ENCODE measurements at places on chromosomes 12 and 14.

GRCh38 chr14:71365361-71365760 is 458.1 kb downstream of the PCNX1 start:
- no peak for DNase-seq

DNA sequence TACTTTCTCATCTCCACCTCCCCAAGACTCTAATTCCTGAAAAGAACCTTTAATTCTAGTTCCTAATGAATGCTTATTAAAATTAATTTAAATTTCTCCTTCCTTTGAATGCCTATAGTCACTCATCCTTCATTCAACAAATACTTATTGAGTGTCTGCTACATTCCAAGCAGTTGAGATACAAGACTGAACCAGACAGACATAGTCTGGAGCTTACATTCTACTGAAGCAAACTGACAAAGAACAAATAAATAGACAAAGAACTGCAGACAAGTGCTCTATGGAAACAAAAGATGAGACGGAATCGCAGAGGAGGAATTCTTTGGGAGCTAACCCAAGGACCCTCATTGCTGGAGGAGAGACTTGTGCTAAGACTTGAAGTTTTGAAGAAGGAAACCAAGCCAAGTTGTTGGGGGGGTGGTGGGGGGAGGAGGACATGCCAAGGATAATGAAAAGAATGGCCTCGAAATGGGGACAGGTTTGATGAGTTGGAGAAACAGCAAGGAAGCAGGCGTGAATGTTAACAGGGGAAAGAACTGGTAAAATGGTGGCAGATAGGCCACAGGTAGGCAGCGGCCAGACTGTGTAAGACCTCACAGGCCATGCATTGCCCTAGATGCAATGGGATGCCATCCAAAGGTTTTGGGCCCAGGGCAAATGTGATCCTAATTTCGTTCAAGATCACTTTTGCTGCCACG is 9.7 kb upstream of the TDG start:
- no peak for DNase-seq

GRCh38 chr12:96020314-96021003 is 14.9 kb downstream of the LTA4H start:
- DNase-seq = no peak

DNA sequence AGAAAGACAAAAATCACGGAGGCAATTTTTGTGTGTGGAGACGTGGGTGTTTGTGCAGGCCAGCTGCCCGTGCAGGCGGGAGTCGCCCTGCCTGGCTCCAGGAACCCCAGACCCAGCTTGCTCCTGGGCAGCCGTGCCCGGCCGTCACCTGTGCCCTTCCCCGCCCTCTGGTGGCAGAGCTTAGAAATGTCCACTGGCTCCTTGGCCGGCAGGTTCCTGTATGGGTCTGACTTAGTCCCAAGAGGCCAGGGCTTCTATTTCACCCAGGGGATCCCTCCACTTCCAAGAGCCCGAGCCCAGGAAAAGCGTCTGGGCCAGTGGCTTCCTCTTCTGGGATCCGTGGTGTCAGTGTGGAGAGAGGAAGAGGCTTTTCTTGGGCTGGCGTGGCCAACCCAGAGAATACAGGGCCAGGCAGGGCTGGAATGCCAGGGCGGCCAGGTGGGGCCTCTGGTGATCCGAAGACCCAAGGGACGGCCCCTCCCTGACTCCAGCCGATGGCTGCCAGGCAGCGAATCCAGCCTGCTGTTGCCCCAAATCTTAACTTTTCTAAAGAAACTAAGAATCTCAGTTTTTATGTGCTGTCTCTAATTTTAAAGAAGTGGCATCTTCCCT is 120.9 kb downstream of the TMEM132C start:
- peak; percentile 59 for DNase-seq

DNA sequence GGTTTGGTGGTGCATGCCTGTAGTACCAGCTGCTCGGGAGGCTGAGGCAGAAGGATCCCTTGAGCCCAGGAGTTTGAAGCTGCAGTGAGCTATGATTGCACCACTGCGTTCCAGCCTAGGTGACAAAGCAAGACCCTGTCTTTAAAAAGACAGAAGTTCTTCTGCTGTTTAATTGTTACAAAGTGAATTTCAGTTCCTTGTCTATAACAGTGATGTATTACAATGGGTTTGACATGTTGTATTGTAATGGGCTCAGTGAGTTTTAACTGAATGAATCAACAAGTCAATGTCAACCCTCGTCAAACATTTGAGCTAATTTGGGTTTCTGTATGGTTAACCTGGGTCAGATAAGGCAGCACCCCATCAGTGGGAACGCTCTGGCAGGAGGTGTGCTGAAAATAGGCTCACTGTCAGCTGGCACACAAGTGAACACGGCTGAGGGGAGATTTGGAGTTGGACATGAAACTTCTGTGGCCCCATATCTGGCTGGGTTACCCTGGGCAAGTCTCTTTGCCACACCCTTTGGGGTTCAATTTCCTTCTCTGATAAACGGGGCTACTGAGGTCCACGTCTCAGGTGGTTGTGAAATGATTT is 14.0 kb upstream of the TRPV4 start:
- DNase-seq = no peak

GRCh38 chr12:94282675-94283074 is 134.3 kb downstream of the PLXNC1 start:
- DNase-seq = no peak

DNA sequence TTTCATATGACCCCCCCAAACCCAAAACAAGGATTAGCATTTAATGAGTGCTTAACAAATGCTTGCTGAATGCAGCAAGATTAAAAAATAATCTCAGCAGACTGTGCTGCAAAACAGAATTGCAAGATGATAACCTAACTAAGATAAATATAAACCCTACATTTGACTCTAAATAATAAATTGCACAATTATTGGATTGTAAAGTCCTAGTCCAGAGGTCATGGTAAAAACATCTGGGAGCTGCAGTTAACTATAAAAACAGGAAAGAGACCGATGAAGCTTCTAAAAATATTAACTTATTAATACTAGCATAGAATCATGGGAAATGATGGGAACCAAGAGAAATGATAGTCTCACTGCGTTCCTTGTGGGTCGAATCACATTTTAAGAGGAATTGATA is 37.2 kb downstream of the TSHR start:
- no peak for DNase-seq

DNA sequence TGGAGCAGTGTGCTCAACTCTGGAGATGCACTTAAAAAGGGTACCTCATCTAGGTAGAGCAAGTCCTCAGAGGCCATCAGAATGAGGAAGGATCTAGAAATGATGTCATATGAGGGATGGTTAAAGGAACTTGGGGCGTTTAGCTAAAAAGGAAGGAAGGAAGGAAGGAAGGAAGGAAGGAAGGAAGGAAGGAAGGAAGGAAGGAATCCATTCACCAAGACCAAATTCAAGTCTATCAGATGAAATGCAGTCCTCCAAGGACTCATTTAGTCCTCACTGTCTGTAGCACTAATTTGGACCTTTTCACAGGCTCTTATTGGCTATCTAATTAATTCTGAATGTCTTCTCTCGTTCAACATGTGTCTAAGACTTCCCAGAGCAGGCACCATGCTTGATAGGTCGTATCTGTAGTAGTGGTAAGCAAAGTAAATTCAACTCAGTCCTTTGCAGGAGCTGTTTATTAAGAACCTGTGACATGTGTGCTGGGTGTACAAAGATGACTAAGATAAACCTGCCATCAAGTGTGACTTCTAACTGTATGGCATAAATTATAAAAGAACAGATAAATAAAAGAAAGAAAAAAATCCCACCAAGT is 63.5 kb downstream of the LLPH start:
- no peak for DNase-seq

GRCh38 chr14:40981247-40981646 is 625.4 kb upstream of the LRFN5 start:
- no peak for DNase-seq

- no peak for DNase-seq
These were observed 170.7 kb upstream of the GZMB start for GRCh38 chr14:24804552-24805212.

DNA sequence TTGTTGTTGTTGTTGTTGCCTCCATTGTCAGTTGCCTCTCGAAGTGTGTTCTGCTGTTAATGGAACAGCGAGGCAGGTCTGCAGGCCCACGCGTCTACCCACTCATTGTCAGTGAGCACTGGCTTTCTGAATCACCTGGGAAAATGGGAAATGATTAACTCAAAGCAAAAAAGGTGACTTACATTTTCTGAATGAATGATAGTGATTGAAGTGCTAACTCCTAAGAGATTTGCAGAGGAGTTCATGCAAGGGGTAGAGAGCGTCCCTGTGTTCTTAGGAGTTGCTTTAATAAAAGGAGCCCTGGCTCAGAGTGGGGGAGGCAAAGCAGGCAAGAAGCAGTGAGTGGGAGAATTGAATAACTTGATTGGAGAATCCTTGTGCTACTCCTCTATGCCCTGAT is 177.6 kb downstream of the CAND1 start:
- DNase-seq = no peak

DNA sequence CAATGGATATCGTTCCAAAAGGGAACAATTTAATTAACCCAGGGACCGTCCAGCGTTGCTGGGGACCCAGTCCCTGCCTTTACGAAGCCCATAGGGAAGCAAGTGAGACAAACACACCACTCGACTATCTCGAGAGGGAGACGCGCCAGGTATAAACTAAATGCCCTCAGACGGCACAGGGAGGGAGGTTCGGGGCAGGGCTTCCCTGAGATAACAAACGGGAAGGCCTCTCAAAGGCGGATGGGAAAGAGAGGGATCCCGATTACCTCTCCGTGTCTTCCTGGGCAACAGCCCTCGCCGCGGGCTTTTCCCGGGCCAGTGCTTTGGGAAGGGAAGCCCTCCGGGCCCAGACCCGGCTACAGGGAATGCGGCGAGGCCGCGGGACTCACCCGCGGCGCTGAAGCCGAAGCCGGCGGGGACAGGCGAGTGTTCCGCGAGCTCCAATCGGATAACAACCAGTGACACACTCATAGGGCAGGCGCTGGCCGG is 390 bp downstream of the BRAP start:
- no peak for DNase-seq

- peak; percentile 46 for DNase-seq
These were observed 413 bp upstream of the ALX1 start for GRCh38 chr12:85279449-85280164.

- no peak for DNase-seq
These were observed 23.0 kb upstream of the RAB21 start for GRCh38 chr12:71731439-71732356.

DNA sequence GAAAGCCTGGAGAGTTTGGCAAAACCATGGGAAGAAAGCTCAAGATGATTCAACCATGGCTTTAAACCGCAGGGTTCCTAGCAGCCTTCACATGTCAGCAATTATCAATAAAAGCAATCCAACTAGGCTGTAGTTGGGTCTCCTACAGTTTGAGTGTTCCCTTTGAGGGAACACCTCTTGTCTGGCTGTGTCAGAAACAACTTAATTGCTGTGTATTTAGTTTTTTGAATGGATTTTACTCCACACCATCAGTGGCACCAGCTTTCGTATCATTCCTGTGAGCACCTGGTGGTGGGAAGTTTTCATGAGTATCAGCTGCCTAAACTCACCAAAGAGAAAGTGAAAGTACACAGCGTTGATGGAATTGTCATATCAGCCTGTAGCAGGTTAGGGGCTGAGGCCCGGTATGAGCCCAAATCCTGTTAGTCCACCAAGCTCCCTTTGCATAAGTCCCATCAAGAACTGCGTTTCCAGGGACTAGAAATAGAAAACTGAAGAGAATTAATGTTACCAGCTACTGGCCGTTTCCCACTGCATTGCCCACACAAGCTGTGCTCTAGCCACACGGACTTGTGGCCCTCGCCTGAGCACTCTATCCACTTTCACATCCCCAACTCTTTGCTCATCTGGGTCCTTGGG is 10.9 kb upstream of the IL26 start:
- DNase-seq = no peak

DNA sequence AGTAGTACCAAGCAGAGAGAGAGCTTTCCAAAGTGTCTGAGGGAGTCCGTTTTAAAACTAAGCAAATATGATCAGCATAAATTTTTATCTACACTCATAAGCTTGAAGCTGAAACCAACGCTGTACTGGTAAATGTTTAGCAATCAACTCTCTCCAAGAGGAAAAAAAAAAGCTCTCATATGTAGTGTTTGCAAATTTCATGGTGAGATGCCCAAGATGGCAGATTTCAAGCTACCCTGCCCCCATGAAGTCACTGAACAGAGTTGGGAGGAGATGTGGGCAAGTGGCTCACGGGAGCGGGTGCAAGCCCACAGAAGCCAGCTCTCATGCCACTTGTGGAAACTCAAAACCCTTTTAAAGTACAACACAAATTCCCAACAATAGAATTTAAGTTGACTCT is 475.8 kb downstream of the BCAT1 start:
- no peak for DNase-seq

GRCh38 chr14:22885975-22886374 is 3.0 kb downstream of the REM2 start:
- no peak for DNase-seq

- DNase-seq = no peak
These were observed 21.8 kb downstream of the DHX37 start for GRCh38 chr12:124967016-124967739.

GRCh38 chr12:31651893-31652521 is 7.5 kb upstream of the ETFBKMT start:
- no peak for DNase-seq

DNA sequence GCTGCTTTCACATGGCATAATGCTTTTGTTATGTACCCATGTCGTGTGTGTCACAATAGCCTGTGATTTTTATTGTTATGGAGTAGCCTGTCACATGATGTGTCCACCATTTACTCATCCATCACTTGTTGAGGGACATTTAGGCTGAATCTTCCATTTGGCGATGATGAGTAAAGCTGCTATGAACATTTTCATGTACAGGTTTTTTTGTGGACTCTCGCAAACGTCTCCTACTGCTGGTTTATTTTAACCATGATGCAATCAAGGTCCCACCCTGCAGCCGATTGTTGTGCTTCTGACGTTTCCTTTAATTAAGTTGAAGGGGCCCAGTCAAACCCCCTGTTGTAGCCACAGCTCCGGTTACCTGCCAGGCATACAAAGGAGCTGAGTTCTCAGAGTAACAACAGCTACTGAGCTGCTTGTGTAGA is 63.2 kb downstream of the ZNF664 start:
- no peak for DNase-seq

DNA sequence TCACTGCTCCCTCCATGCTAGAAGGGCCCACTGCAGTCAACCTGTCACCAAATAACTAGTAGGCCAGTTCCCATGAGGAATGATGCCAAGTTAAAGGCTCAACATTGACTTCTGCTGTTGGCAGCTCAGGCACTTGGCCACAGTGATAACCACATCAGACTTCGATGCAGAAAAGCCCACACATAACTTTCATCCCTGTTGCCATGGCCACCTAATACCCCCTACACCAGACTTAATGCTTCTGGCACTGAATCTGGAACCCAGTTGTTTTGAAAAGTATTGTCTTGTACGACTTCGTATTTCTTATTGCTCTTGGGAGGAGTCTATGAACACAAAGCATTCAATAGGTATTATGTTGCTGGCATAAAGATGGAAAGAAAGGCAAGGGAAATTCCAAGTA is 44.3 kb upstream of the HELB start:
- no peak for DNase-seq
